ENCODE measurements at places on chromosomes 5 and 9.

DNA sequence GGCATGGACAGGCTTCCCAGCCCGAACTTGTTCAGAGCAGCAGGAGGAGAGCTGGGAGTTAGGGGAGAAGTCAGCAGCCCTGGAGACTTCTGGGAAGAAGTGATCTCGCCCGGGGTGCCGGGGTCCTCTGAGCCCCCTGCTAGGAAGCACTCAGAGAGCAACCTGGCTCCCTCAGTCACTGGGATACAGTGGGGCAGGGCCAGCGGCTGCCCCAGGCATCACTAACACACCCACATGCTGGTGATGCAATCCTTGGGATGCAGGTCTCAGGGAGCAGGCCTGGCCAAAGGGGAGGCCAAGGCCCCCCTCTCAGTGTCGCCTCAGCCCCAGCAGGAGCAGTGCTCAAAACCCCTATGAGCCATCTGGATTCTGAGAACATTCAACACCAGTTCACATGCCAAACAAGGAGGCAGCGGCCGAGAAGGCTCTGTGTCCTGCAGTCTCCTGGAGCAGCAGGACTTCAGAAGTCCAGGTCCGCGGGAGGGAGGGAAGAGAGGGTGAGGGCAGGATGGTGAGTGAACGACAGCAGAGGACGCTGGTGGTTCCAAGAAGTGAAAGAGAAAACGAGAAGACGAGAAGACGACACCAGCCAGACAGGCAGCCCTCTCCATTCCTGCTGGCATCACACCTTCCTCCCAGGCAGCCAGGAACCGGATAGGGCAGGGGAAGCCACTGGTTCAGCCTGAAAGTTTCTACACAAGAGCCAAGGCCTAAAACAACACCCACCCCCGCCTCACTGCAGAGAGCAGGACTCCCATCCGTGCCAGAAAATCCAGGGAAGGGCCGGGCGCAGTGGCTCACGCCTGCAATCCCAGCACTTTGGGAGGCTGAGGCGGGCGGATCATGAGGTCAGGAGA is 2.3 kb downstream of the PNPLA7 start:
- DNase-seq = no peak

DNA sequence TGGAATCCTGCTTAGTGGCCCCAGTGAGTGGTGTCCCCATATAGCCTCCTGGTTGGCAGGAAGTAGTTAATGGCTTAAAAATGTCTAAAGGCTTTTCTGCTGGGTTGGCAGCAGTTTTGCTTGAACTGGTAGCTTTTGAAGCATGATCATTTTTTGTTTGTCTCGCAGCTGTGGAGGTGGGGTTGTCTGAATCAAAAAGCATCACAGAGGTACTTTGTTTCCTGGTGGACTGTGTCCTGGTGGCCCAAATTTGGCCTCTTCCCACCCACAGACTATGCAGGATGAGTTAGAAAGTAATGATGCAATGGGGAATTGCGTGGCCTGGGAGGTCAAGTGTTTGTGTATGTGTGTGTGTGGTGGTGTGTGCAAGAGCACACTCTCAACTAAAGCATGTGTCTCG is 322.7 kb downstream of the ARHGEF28 start:
- no peak for DNase-seq

GRCh38 chr9:121598167-121598964 is 53.1 kb upstream of the DAB2IP start:
- DNase-seq = no peak

DNA sequence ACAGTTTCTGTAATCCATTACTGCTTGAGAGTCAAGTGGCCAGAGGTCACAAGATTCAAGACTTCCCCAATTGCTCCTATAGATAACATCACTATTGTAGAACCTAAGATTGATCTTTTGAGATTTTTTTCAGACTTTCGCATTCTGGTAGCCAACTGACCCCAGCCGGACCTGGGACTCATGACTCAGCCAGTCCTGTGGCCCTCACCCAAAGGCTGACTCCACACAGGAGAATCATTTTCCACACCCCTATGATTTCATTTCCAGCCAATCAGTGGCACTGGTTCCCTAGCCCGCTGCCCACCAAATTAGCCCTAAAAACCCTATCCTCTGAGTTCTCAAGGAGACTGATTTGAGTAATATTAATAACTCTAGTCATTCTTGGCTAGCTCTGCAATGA is 36.2 kb downstream of the TARS1 start:
- DNase-seq = no peak

- no peak for DNase-seq
Measured at GRCh38 chr9:114965564-114965963, 35.2 kb upstream of the TNFSF8 start.

- no peak for DNase-seq
Measured at GRCh38 chr9:110186254-110186653, 21.7 kb downstream of the C9orf152 start.

GRCh38 chr5:179759581-179760551 is 27.2 kb downstream of the MAML1 start:
- DNase-seq = no peak

DNA sequence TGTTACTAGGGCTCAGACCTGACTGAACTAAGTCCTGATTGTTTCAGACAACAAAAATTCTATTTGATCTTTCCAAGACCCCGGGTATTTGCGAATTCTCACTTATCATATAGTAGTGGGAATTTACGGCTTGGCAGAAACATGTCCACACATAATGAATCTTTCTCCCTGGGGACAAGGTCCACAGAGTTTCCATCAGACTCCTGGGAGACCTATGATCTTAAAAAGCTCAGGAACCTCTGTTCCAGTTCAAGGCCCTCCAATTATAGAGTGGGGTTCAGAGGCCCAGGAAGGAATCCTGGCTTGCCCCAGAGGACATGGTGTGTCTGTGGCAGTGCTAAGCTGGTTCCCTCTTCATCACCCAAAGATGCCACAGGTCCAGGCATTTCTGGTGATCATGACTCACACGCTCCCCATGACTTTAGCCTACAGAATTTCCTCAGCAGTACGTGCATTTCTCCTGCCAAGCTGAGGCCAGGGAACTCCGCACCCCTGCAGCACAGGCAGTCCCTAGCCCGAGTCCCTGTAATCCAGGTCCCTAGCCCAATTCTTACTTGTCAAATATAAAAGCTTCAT is 12.6 kb downstream of the RAPGEF1 start:
- DNase-seq = no peak

GRCh38 chr9:132099741-132100407 is 20.2 kb upstream of the MED27 start:
- DNase-seq = no peak

DNA sequence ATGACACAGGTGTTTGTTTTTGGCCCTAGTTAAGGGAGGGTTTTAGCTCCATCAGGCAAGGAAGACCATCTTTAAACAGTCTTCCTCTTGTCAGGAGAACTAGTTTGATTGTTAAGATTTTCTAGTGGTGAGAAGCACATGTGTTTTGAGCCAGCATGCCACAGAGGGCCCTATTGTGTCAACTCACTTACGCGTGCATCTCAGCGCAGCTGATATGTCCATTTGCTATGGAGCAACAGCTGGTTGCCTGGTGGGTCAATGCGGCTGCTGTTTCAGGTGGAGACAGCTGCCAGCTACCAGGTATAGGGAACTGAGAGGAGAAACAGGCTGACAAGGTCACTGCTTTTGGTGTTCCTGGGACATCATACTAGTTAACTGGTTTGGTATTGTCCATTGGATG is 100.5 kb upstream of the PRRC1 start:
- no peak for DNase-seq

- DNase-seq = no peak
Measured at GRCh38 chr5:170305016-170305645, 7.6 kb upstream of the LCP2 start.

DNA sequence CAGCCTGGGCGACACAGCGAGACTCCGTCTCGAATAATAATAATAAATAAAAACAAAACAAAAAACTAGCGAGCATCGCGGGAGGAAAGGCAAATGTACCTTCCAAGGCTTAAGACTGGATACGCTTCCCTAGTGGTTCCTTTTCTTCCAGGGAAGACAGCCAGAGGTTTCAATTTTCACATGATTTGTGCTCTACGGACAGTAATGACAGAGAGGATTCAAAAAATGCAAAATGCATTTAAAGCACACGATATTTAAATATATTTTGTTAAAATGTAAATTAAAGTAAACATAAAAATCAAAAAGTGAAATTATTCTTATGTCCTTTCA is 4.3 kb upstream of the TRIM41 start:
- no peak for DNase-seq

- DNase-seq = no peak
Measured at GRCh38 chr5:102903074-102903871, 148.2 kb downstream of the PAM start.

DNA sequence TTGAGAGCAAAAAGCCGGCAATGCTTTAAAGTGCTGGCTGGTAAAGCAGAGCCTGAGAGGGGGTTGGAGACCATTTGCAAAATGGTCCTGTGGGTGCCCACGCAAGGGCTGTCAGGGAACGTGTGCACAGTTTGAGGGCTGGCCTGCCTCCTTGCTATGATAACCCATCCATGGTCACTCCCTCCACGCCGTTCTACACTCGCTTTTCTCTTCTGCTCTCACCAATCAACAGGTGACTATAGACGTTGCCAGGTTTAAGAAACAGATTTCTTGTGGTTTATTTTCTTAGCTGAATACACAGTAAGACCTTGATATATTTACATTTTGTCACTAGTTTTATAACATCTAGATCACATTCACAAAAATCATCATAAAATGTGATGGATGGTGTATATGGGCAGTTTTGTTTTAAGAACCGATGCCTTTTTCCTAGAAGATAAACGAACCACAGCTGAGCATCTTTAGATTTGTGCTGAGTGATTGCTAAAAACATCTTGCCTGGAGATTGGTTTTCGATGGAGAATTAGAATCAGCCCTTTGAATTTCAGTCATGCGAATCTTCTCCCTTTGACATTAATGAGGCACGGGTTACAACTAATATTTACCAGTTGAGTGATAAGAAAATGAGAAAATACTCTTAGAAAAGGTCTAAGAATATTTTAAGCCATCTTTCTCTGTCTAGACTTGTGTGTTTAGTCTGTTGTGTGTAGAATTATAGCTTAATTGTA is 13.9 kb downstream of the MAP1B start:
- no peak for DNase-seq

- DNase-seq = no peak
Measured at GRCh38 chr5:68316469-68316868, 100.9 kb downstream of the PIK3R1 start.

- no peak for DNase-seq
Measured at GRCh38 chr9:87628346-87628745, 97.6 kb upstream of the CTSL start.

DNA sequence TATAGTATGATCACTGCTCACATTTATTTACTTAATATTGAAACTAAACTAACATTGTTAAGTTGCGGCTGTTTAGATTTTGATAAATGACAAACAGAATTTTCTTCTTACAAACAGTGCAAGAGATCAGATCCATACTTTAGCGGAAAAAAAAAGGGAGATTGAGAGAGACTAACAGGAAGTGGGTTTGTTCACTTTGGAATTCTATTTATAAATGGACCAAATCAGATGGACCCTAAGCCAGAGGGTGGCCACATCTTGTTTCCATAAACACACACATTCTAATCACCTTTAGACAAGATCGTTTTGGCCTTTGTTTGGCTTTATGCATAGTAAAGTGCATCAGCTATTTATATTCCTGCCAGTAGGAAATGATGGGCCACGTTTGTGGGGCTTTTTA is 381.4 kb upstream of the CD180 start:
- no peak for DNase-seq

GRCh38 chr5:31983851-31984250 is 190.3 kb downstream of the GOLPH3 start:
- DNase-seq = no peak

DNA sequence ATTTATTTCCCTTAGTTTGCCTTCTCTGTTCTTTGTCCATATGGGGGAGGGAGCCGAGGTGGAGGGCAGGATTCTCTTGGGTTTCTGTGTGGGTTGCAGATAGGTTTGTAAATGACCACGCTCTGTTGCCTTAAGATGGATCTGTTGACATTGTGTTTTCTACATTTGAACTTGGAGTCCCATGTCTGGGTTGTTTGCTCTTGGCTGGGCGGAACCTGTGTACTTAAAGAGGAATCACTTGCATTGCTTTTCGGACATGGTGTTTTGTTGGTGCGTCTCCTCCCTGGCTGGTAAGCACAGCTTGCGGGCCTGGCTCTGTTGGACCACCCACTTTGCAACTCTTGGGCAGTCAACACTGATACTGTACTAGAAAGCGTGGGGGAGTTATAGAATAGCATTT is 45.9 kb downstream of the EHMT1 start:
- DNase-seq = no peak

GRCh38 chr5:91367908-91368648 is 15.0 kb downstream of the ARRDC3 start:
- no peak for DNase-seq

DNA sequence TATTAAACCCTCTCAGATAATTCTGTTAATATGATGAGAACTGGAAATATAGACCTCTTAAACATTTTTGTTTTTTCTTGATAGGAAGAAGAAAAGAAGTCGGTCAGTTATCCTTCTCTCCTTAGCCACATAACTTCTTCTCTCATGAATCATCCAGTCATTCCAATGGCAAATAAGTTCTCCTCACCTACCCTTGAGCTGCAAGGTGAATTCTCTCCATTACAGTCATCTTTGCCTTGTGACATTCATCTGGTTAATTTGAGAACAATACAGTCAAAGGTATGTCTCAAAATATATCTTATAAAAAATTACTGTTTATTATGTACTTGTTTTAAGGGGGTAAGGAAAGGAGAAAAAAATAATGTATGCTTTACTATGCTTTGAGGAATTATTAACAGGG is 165.3 kb downstream of the MAN2A1 start:
- no peak for DNase-seq

GRCh38 chr5:9851458-9851857 is 221.3 kb upstream of the TAS2R1 start:
- DNase-seq = no peak

- no peak for DNase-seq
Measured at GRCh38 chr9:135797507-135798262, 95.7 kb downstream of the KCNT1 start.

- no peak for DNase-seq
Measured at GRCh38 chr9:110599468-110599867, 19.9 kb upstream of the SVEP1 start.

DNA sequence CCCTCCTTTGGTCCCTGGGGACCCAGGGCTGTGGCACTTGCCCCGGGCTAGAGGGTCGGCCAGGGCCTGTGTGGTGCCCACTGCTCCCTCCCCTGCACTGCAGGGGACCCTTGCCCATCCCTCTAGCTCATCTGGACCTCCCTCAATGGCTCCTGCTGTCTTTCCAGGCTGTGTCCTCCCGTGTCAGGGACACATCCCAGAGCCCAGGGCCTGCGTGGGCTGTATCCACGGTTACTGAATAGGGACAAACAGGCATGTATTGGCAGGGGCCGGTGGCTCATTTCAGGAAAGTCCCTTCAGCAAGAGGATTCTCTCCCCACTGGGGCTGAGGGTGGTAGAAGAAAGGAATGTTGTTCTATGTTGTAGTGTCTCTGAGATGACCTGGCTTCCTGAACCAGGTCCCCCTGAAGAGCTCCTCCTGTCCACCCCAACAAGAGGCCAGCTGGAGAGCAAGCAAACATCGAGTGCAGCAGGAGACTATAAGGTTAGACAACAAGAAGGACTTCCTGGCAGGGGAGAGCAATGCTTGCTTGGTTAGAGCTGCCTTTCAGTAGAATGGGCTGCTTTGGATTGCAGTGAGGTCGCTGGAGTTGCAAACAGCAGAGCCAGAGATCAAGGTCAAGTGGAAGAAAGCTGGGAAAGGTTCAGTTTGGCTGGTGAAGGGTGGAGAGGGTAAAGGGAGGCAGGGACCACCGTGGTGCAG is 1.0 kb upstream of the CRB2 start:
- DNase-seq = no peak
